ENCODE measurements at places on chromosomes 12 and 14. TPM values are rescaled to one million over a fixed set of nuclear protein-coding genes. Genes with fewer than 3 reads are reported as not detected.

DNA sequence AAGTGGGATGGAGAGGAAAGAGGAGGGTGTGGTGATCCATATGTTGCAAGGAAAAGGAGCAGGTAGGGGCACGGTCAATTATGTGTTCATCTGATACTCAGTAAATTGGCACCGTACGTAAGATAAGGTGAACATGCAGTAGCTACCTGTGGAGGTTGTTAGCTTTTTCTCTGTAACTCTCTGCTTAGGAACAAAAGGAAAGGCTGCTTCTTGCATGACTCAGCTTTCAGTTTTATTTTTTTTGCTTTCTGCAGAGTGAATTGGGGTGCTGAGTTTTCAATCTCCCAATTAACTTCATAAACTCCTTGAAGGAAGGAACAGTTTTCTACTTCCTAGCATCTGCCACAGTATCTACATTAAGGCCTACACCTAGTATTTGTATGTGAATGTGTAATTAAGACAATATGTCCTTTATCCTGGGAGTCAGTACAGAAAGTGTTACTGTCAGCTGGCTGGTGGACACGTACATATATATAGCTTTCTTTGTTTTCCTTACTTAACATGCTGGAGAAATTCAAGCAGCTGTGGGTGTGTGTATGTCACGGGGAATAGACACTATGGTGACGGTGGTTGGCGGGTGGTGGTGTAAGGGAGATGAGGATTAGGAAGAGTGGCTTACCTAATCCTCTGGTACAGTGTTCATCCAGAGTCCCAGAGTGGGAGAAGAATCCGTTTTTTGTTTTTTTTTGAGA is 40.1 kb upstream of the WNK1 start:
- no peak for DNase-seq

Gene BMAL2
- 2.7 TPM for polyA plus RNA-seq

Gene PALS1
- 28.5 TPM for polyA plus RNA-seq

Gene CACNA1C
- 10.6 TPM for polyA plus RNA-seq

- DNase-seq, result no peak
Observed at GRCh38 chr12:293199-293598, 30.6 kb upstream of the SLC6A13 start.

- no peak for DNase-seq
Observed at GRCh38 chr14:97578982-97579548, 781.9 kb downstream of the VRK1 start.

DNA sequence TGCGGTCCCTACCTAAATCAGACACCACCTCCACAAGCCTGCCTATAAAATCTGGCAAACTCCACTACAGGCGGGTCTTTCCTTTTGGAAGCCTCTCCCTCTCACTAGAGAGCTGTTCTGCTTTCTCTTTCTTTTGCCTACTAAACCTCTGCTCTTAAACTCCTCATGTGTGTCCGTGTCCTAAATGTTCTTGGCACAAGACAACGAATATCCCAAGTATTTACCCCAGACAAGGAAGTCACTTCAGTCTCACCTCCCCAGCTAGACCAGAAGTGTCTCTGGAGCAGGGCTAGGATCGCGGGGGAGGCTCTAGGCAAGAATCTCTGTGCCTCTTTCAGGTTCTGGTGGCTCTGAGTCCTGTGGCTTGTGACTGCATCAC is 37.2 kb upstream of the FICD start:
- DNase-seq, result no peak

- no peak for DNase-seq
Observed at GRCh38 chr12:57842342-57843294, 3.9 kb downstream of the CTDSP2 start.

DNA sequence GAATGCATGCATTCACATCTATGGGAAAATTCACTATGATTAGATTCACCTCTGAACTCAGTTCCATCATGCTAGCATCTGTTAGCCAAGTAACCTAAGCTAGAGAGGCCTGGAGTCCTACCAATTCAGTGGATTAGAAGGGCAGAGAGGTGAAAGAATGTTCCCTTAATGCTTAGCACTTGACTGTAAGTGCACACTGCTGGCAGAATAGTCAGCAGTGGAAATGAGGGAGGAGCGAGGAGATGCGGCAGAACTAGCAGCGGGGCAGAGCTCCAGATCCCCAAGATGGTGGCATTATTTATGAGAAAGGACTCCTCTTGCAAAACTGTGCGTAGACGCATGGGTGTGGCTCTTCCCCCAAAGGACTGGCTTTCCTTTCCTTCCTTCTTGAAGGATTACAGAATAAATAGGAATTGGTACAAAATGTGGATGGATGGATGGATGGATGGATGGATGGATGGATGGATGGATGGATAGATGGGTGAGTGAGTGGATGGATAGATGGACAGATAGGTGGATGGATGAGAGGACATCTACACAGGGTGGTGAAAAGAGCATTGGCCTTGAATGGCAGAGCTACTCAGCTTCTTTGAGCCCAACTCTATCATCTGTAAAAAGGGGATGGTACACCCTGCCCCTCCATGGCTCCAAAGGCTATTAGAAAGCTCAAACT is 227.2 kb downstream of the CHST11 start:
- DNase-seq, result no peak

Gene AQP6
- 0.29 TPM for polyA plus RNA-seq

Gene ADAMTS20
- 0.13 TPM for polyA plus RNA-seq

DNA sequence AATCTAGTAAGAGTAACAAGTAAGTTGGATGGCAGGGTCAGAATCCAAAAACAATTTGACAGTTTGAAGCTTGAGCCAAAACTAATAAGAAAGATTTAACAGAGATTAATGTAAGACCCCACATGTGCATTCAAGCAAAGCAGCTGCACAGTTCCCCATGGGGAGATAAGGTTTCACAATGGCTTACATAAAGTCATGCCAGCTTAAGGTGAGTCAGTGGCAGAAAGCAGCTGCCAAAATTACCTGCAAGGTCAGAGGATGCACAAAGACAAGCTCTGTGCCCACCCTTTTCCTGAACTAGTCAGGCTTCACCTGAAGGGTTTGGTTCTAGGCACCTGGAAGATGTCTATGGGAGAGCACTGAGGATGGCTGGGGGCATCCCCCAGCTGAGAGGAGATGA is 36.6 kb upstream of the KRT77 start:
- no peak for DNase-seq

Gene POTEM
- polyA plus RNA-seq, result not detected

Gene KRT78
- not detected for polyA plus RNA-seq

GRCh38 chr12:16606991-16607390 is 1.0 kb upstream of the LMO3 start:
- DNase-seq, result no peak

DNA sequence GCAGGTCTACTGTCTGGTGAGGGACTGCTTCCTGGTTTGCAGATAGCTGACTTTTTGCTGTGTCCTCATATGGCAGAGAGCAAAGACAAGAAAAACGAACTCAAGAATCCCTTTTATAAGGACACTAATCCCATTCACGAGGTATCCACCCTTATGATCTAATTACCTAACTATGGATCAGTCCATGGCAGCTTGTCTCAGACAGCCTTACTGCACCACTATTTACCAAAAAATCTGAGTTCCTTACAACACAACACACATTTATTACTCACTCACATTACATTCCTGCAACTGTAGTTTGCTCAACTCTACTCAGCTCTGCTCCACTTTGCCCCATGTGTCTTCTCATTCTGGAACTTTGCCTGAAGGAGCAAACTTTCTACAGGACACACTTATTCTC is 10.1 kb upstream of the SLC6A15 start:
- DNase-seq, result no peak

Gene RAD9B
- 1.1 TPM for polyA plus RNA-seq

DNA sequence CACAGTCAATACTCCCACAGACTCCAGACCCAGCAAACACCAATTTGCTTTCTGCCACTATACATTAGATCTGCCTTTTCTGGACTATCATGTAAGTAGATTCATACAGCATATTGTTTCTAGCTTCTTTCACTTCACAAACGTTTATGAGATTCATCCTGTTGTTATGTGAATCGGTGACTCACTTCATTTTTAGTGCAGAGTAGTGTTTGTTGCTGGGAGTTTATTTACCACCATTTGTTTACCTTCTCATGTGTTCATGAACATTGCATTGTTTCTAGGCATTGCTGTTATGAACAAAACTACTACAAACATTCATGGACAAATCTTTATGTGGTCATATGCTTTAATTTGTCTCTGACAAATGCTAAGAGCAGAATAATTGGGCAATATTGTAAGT is 807.8 kb upstream of the TMEM132C start:
- no peak for DNase-seq

GRCh38 chr12:84079626-84080025 is 833.0 kb downstream of the SLC6A15 start:
- DNase-seq, result no peak

Gene CLSTN3
- 46.7 TPM for polyA plus RNA-seq
